ENCODE measurements at places on chromosomes 6 and 20.

GRCh38 chr6:75481936-75482593 is 11.5 kb downstream of the FILIP1 start:
- DNase-seq = no peak

DNA sequence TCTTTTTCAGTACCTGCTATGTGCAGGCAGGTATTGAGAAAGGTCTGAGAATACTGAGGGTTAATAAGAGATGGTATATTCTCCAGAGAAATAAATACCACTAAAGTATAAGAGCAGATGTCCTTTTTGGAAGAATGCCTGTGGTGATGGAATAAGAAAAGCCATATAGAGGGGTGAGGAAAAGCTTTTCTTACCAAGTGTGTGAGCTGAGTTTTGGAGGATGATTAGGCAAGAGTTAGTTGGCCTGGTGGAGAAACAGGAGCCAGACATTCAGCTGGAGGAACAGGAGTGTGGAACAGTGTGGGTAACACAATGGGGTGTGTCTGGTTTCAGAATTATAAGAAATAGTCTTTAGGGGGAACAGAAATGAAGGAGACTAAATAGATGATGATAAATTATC is 19.9 kb downstream of the ZNF451 start:
- no peak for DNase-seq

- DNase-seq = no peak
These were observed 78.0 kb upstream of the TMEM181 start for GRCh38 chr6:158481690-158482473.

DNA sequence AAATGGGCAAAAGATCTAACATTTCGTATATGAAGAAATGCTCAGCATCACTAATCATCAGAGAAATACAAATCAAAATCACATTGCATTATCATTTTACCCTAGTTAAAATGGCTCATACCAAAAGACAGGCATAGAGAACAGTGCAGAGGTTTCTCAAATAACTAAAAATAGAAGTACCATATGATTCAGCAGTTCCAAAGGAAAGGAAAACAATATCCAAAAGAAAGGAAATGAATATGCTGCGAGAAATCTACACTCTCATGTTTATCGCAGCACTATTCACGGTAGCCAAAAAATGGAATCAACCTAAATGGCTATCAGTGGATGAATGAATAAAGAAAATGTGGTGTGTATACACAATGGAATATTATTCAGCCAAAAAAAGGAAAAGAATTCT is 63.5 kb downstream of the VTA1 start:
- no peak for DNase-seq

DNA sequence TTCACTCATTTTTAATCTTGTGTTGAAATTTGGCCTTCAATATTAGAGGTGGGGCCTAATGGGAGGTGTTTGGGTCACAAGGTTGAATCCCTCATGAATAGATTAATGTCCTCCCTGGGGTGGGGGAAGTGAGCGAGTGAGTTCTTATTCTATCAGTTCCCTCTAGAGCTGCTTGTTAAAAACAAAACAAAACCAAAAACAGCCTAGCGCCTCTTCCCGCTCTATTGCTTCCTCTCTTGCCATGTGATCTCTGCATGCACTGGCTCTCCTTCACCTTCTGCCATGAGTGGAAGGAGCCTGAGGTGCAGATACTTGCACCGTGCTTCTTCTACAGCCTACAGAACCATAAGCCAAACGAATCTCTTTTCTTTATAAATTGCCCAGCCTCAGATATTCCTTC is 89.6 kb upstream of the SLC35F1 start:
- DNase-seq = no peak

DNA sequence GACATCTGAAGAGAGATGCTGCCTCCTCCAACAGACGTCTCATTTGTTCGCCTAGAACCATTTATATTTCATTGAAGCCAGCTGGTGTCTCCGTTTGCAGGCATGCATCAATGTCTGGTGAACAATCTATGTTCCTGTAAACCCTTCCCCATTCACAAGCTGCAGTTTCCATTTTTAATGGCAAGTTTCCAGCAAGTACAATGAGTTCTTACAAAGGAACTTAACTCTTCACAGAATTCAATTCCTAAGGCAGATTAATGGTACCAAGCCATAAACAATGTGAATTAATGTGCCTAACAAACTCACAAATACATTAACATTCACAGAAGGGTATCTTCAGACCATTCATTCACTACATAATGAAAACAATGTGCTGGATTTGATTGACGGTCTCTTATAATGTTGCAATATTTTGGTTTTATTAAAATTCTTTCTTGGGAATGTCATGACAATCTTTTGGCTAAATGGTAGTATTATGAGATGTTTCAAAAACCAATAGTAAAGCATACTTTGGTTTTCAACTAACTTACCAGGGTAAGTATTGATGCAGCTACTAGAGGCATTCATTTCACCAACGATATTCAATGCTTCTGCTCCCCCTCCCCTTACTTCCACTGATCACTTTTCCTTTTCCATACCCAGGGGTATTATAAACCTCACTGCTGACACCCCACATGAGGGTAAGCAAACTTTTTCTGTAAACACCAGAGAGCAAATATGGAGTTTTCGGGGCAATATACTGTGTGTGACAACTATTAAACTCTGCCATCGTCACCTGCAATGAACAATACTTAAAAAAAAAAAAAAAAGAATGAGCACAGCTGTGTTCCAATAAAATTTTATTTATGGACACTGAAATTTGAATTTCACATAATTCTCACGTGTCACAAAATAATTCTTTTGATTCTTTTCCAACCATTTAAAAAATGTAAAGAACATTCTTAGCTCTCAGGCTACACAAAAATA is 4.2 kb downstream of the AKIRIN2 start:
- DNase-seq = peak; percentile 52

GRCh38 chr6:4670824-4671409 is 105.3 kb upstream of the CDYL start:
- DNase-seq = no peak

DNA sequence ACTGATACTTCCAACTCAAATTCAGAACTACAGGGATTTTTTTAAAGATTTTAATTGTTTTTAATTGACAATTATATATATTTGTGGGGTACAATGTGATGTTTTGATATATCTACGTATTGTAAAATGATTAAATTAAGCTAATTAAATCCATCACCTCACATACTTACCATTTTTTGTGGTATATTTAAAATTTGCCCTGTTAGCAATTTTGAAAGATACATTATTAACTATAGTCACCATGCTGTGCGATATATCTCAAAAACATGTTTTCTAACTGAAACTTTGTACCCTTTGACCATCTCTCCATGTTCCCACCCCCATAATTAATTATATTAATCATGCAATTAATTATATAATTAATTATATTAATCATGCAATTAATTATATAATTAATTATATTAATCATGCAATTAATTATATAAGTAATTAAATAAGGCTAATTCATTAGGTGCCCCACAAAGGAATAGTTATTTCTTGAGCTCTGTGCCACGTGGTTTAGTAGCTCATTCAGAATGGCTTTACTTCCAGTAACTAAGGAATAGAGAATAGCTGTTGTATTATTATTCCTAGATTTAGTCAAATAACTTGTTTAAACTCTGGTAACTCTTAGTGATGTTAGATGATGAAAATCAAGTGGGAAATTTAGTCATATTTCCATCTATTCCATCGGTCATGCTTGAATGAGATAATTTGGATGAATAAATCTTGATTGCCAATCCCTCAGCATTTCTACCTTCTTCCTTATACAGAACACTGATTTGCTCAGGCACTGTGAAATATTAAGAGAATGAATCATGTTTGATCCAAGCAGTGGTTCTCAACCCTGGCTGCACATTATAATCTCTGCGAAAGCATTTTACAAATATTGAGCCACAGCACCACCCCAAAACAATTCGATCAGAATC is 25.1 kb downstream of the LOC128125822 start:
- DNase-seq = no peak

DNA sequence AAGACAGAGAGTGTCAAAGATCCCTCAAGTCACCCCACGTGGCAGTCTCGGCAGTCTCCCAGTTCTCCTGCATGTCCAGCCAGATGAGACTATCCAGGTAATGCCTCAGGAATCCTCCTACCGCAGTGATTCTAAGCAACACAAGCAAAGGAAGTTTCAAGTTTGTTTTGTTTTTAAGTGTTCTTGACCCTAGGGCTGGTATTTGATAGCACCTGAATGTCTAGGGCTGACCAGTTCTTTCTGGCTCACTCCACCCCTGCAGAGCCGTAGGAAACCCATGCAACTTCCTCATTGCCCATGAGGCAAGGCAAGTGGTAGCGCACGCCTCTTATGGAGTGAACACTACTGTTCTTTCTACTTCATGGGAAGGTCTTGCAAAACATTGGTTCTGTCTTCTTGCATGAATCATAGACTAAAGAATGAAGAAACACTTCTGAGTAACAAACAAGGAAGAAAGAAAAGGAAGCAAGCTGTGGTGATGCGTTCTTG is 24.8 kb upstream of the FOXQ1 start:
- peak; percentile 85 for DNase-seq

GRCh38 chr20:44776980-44777379 is 31.3 kb downstream of the KCNK15 start:
- peak; percentile 73 for DNase-seq

DNA sequence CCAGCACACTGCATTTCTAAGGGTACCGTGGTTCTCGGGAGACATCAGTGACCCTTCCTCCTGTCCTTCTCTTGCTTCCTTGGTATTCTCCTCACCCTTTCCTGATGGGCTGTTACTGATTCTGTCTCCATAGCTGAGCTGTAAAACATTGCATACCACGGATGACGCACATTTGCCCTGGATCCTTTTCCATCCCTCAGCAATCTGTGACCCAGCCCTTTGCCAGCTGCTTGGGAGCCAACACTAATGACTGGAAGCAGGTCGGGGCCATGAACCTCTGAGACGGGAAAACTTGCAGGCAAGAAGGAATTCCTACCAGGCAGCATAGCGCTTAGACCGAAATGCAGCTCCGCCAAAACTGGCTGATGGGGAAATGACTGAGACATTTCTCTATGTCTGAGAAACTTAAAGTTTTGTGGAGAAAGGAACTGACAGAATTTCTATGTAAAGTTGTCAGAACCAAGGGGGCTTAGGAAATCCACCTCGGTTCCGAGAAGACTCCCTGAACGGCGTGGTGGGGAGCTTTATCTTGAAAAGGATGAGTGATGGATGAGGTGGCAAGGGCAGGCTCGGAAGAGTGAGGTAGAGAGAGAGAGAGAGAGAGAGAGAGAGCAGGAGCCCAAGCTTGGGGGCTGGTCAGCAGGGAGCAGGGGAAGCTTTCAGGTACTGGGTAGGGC is 19.2 kb downstream of the TUBB2B start:
- peak; percentile 34 for DNase-seq

DNA sequence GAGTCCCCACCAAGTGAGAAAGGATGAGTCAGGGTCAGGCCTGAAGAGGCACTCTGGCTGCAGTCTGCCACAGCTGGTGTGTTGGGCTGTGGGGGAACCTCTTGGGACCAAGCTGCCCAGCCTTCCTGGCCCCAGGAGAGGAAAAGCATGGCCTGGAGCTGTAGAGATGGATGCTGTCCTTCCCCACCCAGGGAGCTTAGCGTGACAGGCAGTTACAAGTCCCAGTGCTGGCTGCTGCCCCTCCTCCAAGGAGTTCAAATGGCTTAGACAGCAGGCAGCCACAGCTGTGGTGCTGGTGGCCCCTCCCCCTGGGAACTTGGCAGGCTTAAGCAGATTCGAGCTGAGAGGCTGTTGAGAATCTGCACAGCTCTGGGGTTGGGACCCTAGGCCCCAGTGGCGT is 253.2 kb downstream of the PLCB1 start:
- DNase-seq = peak; percentile 41

DNA sequence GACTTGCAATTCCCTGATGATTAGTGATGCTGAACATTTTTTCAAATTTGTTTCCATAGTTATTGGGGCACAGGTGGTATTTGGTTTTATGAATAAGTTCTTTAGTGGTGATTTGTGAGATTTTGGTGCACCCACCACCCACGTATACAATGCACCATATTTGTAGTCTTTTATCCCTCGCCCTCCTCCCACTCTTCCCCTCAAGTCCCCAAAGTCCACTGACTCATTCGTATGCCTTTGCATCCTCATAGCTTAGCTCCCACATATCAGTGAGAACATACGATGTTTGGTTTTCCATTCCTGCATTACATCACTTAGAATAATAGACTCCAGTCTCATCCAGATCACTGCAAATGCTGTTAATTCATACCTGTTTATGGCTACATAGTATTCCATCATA is 167.3 kb downstream of the MYLK4 start:
- DNase-seq = no peak

DNA sequence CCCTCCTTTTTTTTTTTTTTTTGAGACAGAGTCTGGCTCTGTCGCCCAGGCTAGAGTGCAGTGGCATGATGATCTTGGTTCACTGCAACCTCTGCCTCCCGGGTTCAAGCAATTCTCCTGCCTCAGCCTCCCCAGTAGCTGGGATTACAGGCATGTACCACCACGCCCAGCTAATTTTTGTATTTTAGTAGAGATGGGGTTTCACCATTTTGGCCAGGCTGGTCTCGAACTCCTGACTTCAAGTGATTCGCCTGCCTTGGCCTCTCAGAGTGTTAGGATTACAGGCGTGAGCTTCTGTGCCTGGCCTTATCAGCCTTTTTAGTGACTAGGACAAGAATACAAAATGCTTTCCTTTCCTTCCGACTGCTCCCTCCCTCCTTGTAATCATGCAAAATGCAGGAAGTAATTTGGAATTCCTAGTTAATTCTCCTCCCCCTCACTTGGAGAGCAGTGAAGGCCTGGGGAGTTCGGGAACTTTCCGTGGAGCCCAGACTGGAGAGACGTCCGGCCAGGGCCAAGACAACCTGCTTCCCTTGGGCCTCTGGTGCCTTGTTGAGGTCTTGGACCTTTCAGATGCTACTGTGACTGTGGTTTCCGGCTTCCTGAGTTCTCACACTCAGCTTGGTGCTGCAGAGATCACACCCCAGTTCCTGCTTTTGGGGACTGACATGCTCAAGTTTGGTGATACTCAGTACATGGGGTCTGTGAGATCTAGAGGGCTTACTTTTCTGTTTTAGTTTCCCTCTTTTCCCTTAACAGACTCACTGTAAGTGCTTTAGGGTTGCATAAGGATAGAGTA is 3.9 kb upstream of the PHF20 start:
- DNase-seq = peak; percentile 54

- DNase-seq = no peak
These were observed 228.8 kb downstream of the ADGRG6 start for GRCh38 chr6:142530566-142530965.

GRCh38 chr20:57315083-57315975 is 14.3 kb upstream of the SPO11 start:
- no peak for DNase-seq

DNA sequence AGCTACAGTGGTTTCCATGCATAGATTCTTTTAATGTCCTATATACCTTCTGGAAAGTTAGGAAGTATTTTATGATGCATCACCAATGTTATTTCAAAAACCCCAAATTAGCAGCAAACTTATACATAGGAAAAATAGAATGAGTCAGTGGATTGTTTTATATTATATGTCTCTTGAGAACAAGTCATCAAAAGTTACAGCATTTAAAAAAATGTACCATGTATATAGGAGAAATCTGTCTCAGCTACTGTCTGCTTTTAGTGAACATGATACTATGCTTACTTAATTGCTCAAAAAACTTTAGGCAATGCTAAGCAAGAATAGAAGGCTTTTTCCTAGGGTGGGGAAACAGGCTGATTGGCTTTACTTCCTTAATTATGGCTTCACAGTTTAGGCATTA is 365.3 kb downstream of the SAMD5 start:
- no peak for DNase-seq

Data from kidney (tissue), 22 donors.